ENCODE measurements at places on chromosomes 1 and 21. TPM values are rescaled to one million over a fixed set of nuclear protein-coding genes. Genes with fewer than 3 reads are reported as not detected.

RGSL1 gene
- total RNA-seq = not detected

DNA sequence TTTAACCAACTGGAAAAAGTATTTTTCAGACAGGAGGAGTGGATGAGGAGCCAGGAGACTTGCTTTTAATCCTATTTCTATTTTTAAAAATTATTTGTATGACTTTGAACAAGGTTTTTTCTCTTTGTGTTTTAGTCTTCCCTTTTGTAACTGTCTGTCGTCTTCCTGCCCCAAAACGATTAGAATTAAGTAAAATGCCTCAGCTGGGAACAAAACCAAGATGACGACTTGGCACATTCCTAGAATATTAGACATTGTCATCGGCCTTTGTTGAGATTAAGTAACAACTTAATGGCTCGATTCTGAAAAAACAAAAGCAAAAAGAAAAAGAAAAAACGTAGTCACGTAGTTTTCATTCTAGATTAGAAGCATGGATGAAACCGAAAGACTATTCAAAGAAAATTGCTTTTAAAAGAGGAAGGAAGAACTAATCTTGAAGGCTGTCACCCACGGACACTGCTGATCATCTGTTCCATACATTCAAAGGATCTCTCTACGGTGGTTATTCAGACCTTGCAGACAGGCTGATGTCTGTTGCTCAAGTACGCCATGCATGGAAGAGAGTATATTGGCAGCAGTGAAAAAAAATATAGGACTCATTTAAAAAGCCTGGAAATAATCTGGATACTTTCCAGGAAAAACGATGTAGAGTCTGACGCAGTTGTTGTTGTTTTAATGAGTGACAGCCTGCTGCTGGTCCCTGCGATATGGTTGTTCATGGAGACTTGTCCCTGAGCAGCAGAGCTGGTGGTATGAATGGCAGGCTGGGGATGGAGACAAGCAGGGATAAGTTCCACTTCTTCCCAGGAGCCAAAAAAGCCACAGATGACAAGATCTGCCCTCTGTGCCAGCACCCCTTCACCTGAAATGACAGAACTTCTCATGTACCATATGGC is 16.8 kb downstream of the GNG4 start:
- DNase-seq = no peak

DNA sequence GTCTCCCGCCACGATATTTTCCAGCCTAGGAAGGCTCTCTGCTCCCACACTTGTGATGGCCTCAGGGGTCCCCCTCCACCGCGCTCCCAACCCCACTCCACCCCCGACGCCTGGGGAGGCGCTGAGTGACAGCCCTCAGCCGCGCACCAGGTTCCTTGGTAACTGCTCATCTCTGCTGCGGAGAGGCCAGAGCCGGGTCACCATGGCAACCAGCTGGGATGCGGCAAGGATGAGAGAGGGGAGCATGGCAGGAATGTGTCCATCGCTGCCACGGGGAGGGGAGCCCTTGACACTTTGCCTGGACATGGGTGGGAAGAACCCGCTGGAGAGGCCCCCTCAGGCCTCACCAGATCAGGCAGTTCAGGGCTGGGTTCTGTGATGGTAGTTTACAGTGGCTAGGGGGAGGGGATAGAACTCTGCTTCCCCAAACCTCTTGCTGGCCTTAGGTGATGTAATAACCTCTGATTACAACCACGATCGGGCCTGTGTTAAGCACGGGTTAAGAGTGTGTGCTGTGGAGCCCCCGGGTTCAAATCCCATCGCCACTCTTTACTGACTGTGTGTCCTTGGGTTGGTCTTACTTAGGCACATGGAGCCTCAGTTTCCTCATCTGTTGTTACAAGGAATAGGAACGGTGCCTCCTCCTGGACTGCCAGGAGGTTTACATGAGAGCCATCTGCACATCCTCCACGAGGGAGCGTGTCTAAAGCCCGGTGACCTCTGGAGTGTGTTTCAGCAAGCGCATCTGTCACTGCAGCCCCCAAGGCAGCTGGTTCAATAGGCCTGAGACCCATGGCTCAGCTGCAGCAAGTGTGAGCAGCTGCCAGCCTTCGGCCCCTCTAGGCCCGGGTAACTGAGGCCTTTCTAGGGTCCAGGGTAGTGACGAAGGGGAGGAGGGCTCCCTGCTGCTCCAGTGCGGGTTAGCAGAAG is 6.3 kb downstream of the KIF17 start:
- peak; percentile 96 for DNase-seq

DNA sequence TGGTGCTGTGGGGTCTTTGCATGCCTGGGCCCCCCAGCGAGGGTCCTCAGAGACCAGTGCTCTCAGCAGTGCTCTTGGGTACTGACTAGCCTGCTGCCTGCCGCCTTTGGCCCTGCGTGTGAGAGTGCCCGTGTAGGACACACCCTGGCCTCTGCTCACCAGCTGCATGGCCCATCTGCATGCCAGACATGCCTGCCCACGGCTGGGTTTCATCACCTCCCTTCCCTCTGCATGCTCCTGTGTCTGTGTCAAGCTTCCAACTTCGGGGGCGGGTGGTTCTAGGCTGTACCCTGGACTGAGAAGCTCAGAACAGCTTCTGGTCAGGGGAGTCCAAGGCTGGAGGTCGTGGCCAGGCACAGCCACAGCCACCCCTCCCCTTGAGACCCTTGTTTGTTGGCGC is 56.9 kb downstream of the PTPRF start:
- DNase-seq = no peak
